ENCODE measurements at places on chromosomes 12 and 14.
A peak's percentile ranks its signal among the peaks of the same experiment; 100 is the strongest.

DNA sequence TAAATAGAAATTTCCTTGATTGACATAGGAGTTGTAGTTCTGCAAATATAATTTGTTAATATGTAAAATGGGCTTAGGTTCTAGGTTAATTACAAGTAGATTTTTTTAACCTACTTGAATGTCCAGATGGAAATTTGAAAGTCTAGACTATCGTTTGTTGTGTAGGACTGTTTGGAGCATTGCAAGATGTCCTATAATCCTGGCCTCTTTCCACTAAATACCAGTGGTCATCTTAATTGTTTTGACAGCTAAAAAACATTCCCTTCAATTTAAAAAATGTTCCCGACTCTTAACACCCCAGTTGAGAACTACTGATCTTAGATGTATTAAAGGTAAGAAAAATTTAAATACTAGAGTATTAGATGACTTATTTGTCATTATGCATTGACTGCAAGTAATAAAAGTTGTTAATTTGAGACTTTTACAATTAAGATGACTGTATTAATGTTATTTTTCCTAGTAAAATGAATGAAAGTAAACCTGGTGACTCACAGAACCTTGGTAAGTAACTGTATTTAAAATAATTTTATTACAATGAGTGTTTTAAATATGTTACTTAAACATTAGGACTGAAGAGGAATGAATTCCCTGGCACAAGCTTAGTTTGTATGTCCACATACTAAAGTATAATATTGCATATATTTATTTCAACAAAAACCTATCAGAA, 21.8 kb downstream of the G2E3 start:
- no peak for DNase-seq

- no peak for DNase-seq
Observed at GRCh38 chr12:120276734-120277133, 11.2 kb upstream of the PXN start.

- no peak for DNase-seq
Observed at GRCh38 chr12:105316931-105317852, 13.3 kb upstream of the C12orf75 start.

- DNase-seq = no peak
Observed at GRCh38 chr12:116528065-116528464, 31.1 kb upstream of the MAP1LC3B2 start.

DNA sequence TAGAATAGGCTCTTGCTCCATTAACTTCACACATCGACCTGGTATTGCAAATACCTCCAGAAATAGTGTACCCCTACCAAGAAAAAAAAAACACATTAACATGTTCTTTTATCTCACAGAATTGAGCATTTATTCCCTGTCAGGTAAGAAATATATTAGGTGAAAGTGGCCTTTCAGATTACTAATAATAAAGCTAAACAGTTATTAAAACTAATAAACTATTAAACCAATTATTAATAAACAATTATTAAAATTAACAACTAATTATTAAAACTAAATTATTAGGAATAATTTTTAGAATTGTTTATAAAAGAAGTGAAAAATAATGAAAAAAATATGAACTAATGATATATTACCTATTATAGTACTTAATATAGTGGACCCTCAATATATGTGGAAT, 7.2 kb upstream of the AK7 start:
- DNase-seq = no peak

DNA sequence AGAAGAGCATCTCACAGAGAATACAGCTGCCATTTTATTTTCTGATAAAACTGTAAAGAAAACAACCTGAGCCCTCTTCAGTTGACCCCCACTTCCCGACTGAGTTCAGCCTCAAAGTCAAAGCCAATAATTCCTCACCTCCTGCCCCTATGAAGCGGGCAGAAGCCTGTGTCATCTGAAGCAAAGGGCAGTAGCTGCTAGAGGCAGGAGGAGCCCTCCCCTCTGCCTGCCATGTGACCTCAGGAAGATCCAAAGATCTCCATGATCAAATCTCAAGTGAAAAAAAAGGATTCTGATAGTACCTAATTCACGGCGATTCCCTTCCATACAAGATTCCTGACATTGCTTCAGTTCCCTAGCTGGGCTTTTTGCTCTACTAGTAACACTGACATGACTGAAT, 223.1 kb upstream of the CAND1 start:
- DNase-seq = no peak

- DNase-seq = no peak
Observed at GRCh38 chr12:107843351-107844311, 69.1 kb downstream of the ASCL4 start.

GRCh38 chr14:63299351-63300110, 19.2 kb downstream of the GPHB5 start:
- DNase-seq = no peak

DNA sequence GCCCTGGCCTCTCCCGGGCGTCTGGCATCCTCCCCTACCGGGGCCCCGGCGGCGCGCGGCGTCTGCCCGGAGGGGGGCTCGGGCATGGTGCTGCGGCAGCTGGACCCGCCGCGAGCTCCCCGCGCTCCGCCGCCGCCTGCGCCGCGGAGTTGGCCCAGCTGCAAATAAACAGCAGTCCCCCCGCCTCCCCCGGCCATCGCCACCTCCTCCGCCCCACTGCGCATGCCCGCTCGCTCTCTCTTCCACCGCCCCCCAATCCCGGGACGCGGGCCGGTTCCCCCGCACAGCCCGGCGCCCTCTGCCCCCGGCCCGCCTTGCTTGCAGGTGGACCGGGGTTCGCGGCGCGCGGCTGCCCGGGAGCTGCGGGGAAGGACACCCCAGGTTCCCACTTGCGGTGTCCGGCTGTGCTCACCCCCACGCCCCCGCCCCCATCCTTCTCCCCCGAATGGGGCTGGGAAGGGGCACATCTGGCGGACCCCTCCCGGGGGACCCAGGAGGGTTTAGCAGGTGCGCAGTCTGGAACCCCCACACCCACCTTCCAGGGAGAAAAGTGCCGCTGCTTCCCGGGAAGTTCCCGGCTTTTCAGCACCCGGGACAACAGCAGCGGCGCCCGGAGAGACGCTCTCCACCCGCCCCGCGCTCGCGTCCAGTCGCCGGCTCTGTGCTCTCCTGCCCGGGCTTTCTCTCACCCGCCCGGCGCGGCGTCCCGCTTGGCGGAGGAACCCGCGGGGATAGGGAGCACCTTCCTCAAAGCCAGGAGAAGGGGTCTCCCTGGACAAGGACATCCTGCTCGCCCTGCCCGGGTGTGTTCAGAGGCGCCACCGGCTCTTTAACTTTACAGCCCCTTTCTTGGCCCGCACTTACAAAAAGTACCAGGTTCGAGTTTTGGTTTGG, at the start of gene TMTC1:
Gene TMTC1, minus strand, starts transcription at position 170 of the 894 bp plus-strand sequence. CDS start 191 bp downstream, outside the sequence.
- no peak for DNase-seq

DNA sequence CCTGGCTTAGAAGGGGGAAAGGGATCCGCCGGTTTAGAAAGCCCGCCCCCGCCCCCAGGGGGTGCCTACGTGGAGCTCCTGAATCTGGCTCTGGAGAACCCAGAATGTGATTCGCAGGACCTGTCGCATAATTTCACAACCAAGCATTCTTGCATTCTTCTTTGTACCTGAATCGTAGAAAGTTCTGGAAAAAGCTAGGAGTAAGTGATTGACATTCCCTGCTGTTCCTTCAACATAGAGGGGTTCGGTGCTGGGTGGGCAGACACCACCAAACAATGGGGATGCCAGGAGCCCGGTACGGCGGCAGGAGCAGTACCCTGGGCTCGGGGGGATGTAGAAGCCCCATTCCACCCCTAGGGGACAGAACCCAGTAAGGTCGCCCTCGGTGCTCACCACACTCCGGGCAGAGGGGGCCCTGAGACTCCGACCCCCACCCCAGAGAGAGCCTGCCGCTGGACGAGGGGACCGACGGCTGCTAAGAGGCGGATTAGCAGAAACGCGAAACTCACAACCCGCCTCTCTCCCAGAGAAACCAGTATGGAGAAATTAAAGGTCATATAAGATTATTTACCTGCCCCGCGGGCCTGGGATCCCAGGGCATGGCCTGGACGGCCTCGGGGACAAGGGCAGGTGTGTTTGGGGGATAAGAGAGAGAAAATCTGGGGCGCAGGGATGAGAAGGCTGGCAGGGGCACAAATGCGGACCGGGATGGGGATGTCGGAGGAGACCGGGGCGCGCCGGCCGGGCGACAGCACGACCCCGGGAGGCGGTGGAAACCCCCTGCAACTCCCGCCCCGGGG, 520 bp downstream of the CSRP2 start:
- no peak for DNase-seq

DNA sequence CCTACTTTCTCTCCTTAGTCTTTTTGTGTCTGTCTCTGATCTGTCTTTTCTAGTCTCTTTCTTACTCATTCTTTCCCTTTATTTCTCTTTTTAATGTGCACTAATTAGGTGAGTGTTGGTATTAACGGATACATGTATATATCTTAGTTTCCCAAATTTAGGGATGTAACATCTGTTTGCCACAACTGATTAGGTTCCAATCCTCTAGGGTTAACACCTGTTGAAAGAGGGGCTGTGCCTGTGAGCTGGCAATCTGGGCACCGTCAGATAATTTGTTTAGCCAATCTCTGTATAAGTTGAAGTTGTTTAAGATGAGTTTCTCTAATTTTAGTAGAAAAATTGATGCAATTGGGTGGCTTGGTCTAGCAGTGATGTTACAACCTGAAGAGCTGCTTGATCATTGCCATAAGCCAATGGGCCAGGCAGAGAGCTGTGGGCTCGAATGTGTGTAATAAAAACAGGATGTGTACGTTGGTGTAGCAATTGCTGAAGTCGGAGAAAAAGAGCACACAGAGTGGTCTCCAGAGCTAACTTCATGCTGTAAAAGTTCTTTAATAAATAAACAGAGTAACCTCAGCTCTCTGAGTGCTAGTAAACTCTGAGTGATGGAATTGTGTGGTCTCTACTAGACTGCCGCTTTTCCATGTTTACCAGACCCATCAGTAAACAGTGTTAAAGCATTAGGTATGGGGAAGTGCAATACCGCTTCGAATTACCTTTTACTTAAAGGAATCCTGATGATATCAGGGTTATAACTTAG, 18.3 kb upstream of the LYZ start:
- peak; percentile 60 for DNase-seq

GRCh38 chr14:68312884-68313610, 479.8 kb downstream of the ZFP36L1 start:
- no peak for DNase-seq

DNA sequence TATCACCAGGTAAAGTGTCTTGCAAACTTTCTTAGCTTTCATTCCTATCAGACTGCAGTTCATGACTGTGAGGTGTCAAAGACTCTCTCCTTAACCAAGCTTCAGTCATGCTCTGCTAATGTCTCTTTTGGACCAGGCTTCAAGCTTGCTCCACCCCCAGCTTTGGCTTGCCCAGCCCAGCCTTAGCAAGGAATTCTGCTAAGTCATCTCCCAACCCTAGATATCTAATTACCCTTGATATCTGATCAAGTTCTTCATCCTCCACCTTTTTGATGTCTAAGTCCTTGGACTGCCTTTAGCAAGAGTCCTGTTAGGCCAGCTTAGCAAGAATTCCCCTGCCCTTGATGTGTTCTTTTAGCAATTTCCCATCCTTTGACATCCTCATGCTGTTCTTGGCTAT, 108.9 kb upstream of the FGD4 start:
- no peak for DNase-seq

GRCh38 chr12:77152623-77153193, 87.3 kb upstream of the E2F7 start:
- no peak for DNase-seq

- peak; percentile 77 for DNase-seq
Observed at GRCh38 chr14:75654127-75654732, 6.4 kb downstream of the ERG28 start.

DNA sequence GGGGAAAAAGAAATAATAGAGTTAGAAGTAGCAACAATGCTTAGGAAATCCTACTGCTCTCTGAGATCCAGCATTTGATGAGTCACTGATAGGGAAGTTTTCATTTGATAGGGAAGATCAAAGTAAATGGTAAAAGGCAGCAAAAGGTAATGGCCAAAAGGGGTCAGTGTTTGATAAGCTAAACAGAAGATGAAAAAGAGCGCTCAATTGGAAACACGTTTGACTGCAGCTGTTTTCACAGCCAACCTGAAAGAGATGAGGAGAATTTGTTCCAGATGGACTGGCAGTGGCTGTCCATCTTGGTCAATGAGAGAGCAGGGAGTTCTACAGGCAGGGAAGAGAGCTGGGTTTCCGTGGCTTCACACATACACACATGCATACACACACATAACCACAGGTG, 264.2 kb downstream of the TMEM132C start:
- DNase-seq = no peak

DNA sequence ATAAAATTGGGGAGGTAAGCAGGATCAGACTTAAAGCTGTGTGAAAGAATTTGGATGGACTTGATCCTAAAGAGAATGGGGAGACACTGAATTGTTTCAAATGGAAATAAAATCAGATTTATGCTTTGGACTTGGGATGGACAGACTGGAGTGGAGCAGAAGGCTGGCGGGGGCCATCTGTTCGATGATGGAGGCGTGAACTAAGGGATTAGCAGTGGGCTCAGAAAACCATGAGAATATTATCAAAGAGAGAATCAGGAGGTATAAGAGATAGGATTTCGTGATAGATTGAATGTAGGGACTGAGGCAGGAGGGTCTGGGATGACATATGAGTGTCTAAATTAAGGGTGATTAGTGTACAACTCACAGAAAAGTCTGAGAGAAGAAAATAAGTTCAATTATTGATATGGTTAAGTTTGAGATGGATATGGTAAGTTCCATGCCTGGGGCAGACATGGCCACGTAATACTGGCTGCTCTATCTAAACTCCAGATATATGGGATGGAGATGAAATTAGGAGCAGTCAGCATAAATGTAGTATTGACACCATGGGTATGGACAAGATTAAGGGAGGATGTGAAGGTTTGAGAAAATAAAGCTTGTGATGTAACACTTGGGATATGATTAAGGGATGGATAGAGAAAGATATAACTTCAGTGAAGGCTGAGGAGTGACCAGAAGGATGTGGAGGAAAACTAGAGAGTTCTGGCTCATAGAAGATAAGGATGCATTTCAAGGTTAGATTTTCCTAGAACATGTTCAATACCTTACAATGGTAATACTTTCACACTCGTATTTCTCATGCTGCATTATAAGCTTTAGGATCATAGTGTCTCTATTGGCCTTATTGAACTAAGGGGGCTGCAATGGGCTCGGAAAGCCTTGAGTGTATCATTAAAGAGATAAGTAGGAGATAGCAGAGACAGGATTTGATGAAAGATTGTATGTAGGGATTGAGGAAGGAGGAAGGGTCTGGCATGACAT, 1.0 kb upstream of the TSSK4 start:
- no peak for DNase-seq

- no peak for DNase-seq
Observed at GRCh38 chr12:120175062-120175461, 19.5 kb downstream of the GCN1 start.

DNA sequence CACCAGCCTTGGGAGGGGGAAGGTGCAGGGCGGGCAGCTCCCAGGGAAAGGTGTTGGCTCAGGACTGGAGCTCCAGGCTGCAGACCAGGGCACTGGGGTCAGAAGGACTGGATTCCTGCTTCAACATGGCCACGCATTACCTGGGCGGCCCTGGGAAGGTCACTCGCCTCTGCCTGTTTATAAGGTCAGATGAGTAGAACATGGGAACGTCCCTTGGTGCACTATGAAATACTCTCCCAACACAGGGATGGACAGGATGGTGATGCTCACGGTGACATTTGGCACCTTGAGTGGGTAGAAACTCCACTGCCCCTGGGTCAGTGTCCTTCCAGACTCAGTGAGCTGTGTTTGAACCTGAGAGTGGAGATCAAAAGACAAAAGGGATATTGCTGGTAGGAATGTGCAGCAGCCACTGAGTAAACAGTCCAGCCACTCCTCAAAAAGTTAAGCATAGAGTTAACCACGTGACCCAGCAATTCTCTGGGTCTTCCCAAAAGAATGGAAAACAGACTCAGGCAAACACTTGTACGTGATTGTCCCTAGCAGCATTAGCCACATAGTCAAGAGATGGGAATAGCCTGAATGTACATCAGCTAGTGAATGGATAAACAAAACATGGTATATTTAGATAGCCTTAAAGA, 9.1 kb upstream of the BDKRB2 start:
- no peak for DNase-seq

All from CD4-positive, alpha-beta T cell treated with Interleukin-6 at 100 ng/mL for 8 hours (primary cell).